ENCODE measurements at places on chromosomes 5 and 9.
A peak's percentile ranks its signal among the peaks of the same experiment; 100 is the strongest.

DNA sequence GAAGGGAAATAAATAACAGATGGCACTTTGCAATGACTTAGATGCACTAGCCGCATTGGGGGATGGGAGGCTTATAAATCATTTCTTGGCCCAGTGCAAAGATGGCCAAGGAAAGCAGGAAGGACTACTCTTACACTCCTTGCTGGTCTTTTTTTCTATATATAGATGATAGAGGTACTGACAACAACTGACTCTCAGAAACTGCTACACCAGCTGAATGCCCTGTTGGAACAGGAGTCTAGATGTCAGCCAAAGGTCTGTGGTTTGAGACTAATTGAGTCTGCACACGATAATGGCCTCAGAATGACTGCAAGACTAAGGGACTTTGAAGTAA, 1.7 kb downstream of the CCNG1 start:
- DNase-seq, result no peak

DNA sequence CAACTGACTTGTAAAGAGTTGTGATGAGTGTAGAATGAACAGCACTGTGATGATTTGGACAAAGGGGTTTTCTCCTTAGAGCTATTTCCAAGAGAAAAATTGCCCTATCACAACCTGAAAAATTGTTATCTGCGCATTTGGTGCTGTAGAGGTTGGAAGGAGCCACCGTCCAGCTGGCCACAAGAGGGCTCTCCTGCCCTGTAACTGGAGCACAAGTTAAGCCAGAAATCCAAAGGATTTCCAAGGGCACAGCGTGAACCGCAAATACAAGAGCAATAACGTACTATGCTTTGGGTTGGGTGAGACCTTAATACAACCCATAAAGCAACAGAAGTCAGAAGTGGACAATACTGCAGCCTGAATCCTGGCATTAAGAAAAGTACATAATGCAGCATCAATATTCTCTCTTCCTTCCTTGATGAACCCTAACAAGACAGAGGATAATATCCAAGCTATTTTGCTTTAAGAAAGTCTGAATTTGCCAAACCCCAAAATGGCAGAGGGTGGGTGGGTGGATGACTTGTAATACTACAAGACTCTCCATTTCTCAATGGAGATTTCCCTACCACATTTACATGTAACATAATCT, 56.8 kb upstream of the SMIM32 start:
- DNase-seq, result peak; percentile 10

DNA sequence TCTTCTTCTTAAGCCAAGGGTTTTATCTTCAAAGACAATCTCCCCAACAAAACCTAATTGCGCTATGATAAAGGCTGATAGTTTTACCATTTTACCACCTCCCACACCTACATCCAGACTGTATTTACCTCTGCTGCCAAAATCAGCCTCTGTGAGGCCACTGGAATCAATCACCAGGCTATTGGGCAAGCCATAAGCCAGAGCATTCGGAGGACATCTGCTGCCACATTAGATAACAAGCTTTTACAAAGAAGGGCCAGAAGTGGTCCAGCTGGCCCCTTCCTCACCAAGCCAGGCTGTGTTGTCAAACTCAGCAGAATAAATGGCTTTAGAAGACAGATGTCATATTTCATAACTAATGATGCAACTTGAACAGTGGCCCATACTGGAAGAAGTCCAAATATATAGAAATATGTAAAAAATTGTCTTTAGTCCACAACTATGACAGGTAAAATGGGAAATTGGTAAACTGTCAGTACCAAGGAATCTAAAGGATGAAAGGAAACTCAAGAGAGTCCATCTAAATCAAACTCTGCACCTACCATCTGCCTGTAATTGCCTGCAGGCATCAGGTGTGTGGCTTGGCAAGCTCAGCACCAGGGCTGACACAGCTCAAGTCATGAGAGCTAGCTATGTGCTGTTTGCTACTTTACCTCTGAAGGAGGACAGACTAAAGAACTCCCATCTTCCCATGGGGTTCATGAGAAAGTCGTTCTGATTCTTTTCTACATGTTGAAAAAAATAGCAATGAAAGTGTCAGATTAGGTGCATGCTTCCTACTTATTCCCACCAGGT, 16.1 kb downstream of the SLC45A2 start:
- DNase-seq, result no peak

DNA sequence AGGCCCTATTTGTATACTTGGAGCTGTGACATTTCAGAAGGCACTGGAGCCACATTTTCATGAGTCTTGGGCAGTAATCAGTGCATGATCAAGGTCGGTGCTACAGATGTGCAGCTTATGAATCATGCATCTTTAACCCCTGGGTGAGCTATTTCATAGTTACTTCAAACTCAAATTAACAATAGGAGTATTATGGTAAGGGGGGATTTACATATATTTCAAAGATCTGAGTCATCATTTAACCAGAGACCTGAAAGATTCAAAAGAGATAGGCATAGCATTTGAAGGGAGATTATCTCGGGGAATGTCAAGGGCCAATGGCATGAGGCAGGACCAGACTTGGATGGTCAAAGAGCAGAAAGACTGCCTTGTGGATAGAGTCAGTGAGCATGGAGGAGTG, 169.0 kb upstream of the GRIN3A start:
- no peak for DNase-seq

GRCh38 chr5:154459015-154459414, 13.2 kb downstream of the SAP30L start:
- no peak for DNase-seq

- no peak for DNase-seq
These were observed 970.9 kb downstream of the CDH12 start for GRCh38 chr5:21882074-21882745.

GRCh38 chr5:37839407-37840052, at the start of gene GDNF:
GDNF (minus strand) TSS chr5:37840041; CDS start chr5:37834796, 5,245 bp downstream.
- DNase-seq, result no peak

DNA sequence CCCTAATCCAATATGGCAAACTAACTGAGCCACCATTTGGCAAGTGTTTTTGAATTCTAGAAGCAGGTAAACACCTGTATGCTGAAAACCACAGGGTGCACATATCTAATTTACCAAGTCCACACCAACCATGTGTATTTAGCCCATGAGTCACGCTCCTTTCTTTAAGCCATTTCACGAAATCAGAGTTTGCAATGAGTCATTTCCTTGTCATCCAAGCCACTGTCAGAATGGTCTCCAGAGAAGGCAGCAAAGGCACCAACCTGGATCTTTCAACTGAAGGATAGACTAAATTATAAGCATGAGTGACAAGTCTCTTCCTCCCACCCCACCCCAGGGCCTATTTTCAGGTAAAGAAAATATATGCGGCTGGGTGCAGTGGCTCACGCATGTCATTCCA, 110.0 kb downstream of the PAX5 start:
- DNase-seq, result peak; percentile 3

DNA sequence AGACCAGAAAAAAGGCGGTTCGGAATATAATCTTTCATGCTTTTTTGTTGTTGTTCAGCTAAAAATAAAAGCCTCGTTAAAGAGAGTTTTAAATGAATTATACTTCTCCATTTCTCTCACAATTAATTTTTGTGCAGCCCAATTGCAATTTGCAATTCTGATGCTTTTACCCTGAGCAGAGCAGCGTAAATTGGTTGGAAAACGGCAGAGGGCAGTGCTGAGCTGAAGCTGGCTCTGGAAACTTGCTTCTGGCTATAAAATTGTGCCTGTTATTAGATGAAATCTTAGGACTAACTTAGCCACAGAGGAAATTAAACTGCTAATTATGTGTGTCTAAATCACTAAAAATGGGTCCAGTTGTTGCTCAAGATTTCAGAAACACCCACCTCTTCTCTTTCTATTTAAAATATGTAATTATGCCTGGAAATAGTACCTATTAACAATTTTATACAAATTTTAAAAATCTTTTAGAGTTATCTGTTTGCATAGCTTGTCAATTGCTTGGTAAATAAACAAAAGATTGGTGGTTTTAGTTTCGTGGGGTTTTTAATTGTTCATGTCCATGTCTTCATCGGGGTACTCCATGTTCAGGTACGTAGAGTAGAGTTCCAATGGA, 441.8 kb upstream of the TLE4 start:
- peak; percentile 2 for DNase-seq

DNA sequence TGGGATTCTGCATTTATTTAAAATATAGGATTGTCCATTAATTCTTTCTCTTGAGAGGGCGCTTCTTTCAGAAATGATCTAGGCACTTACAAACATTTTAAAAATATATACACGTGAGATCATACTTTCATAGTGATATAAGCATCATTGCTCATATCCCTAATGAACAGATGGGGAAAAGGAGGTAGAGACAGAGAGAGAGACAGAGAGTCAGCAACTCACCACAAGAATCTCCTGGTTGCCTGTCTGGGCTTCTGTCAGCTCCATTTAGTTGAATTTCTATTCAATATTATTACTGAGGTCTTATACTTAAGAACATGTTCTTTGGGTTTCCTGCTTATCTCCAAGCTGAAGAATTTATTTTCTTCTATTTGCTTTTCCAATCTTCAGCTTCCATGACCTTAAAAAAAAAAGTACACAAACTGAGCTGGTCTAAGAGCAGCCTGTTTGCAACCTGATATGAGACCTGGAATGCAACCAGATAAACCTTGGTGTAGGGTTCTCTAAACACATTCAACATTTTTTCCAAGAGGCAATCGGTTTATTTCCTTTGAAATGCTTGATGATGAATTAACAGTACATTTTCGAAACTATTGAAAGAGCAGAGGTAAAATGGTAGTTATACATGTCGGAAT, 51.6 kb upstream of the LIFR start:
- no peak for DNase-seq

DNA sequence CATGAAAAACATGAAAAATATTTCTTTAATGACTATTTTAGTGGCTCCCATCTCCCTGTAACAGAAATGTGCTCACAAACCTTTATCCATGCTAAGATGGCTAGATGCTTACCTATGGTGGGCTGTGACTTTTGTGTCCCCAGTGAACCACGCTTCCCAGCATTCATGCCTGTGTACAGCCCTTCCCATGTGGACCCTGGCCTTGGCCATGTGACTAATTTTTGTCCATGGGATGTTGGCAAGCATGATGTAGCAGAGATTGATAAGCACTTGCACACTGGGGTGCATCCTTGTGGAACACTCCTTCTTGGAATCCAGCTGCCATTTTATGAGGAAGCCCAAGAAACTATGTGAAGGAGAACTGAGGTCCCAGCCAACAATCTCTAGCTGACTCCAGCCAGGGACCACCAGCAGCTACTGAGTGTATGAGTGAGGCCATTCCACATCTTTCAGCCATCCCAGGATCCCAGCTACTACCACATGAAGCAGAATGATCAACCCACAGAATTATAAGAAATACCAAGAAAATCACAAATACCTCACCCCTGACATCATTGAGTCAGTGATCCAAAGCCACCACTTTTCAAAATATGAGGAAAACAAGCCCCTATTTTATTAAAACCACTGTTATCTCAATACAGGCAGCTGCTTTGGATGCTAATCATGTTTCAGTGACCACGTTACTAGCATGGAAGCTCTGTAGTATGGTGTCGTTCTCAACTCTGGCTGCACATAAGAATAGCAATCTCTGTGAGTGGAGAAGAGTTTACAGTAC, 16.1 kb upstream of the RAI14 start:
- no peak for DNase-seq

DNA sequence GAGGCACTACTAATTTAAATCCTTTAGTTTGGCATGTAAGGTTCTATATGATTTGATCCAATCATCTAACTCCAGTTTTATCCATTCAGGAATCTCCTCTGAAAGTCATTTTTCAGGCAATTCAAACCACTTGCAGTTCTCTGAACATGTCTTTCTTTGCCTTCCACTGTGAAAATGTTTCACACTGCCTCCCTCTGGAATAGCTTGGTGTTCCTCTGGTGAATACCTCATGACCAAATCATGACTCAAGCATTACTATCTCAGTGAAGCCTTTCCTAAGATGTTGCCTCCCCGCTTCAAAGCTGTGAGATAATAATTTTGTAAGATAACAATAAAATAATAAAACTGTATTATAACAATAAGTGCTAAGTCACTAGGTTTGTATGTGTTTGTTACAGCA, 981.1 kb downstream of the DTWD2 start:
- DNase-seq, result no peak

- no peak for DNase-seq
These were observed 72.1 kb upstream of the ZNF618 start for GRCh38 chr9:113803811-113804589.

DNA sequence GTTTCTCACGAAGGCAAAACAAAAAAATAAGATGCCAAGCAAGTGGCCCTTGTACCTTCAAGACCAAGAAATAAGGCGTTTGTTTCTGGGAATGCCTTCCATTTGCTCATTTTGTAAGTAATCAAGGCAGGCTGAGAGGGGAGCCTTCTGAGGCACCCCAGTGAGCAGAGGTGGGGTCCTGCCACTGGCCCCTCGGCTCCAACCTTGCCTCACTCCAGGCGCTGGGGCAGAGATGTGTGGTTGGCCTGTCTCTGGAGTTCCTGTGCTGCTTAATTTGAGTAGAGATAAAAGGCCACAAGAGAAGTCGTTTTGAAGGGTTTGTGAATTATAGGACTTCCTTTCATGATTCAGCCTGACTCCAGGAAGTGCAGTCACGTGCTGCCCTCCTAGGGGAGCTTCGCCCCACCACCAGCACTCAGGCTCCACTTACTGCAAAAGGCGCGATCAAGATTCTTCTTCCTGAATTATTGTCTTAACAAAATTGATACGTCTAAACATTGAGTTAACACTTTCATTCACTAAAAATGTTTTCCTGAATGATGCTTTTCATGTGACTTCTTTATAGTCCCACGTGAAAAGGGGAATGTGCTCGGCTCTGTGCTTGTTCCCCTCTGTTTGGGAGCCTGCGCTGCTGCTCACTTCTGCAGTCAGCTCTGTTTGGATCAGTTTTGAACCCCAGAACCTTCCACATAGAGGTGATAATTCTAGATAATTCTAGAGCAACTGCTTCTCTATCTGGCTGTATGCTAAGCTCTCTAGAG, 13.7 kb downstream of the SYK start:
- DNase-seq, result peak; percentile 69

GRCh38 chr5:179668391-179668790, 12.4 kb downstream of the CBY3 start:
- DNase-seq, result peak; percentile 75

DNA sequence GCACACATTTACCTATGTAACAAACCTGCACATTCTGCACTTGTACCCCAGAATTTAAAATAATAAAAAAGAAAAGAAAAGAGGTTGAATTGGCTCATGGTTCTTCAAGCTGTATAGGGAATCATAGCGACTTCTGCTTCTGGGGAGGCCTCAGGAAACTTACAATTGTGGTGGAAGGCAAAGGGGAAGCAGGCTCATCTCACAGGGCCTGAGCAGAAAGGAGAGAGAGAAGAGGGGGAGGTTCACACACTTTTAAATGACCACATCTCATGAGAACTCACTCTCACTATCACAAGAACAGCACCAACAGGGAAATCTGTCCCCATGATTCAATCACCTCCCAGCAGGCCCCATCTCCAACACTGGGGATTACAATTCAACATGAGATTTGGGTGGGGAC, 214.6 kb downstream of the CDK5RAP2 start:
- DNase-seq, result no peak

- DNase-seq, result no peak
These were observed 477.1 kb downstream of the PDE4D start for GRCh38 chr5:59416451-59416850.

GRCh38 chr5:65774346-65774745, 52.3 kb downstream of the NLN start:
- DNase-seq, result no peak

GRCh38 chr5:154298065-154298464, 107.5 kb downstream of the GALNT10 start:
- DNase-seq, result peak; percentile 57

- DNase-seq, result peak; percentile 5
These were observed 32.3 kb upstream of the NRG2 start for GRCh38 chr5:140075371-140075770.

- DNase-seq, result peak; percentile 55
These were observed 694 bp downstream of the RMI1 start for GRCh38 chr9:83981126-83981871.

All from AML-193 (cell line).